ENCODE measurements at places on chromosomes 1 and 21.

- DNase-seq: no peak
Observed at GRCh38 chr1:206516728-206516990, 9.3 kb downstream of the RASSF5 start.

GRCh38 chr1:213484333-213484732, 433.3 kb downstream of the RPS6KC1 start:
- no peak for DNase-seq

- DNase-seq: no peak
Observed at GRCh38 chr1:203581841-203582240, 44.8 kb upstream of the ATP2B4 start.

DNA sequence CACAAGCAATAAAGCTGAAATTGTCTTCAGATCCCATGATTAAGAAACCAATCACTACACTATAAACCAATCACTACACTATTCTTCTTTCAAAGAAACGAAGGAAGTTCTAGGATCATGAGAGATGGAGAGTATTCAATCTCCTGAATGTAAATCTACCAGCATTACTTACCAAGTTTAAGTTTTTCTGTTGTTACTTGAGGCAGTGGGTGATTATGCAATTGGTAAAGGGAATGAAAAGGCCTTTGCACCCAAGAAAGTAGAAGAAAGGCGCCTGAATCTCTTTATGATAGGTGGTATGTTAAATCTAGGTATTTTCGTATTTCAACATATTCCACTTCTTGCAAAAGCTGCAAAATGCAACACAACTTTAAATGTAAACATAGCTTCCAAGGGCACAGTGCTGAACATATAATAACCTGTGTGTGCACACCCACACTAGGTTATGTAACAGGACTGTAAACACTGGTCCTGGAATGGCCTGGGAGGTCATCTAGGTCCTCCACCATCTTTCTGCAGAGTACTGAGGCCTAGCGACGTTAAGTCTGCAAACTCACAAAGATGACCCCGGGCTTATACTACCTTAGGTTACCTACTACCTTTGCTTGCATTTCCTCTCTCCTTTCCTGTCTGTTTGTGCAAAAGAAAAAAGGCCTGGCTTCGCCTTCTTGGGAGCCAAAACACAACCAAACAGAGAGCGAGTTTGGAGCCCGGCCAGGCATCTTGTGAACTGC, 1.1 kb upstream of the UAP1 start:
- DNase-seq: no peak

DNA sequence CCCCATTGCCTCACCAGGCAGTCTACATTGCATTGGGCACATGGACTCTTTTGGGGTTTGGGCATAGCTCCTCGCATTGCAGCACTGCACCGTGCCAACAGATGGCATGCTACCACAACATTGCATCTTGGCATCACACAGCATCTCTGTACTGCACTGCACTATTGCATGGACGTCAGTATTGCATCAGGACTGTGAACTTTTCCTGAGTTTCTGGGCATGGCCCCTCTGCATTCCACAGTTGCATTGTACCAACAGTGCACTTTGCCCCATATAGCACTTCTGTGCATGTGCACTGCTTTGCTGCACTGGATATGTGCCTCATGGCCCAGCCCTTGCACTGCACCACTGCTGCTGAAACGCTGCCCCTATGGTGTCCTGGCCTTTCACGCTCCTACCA, 9.6 kb downstream of the PTPRU start:
- no peak for DNase-seq

GRCh38 chr1:90841473-90841872, 124.4 kb upstream of the BARHL2 start:
- DNase-seq: no peak

DNA sequence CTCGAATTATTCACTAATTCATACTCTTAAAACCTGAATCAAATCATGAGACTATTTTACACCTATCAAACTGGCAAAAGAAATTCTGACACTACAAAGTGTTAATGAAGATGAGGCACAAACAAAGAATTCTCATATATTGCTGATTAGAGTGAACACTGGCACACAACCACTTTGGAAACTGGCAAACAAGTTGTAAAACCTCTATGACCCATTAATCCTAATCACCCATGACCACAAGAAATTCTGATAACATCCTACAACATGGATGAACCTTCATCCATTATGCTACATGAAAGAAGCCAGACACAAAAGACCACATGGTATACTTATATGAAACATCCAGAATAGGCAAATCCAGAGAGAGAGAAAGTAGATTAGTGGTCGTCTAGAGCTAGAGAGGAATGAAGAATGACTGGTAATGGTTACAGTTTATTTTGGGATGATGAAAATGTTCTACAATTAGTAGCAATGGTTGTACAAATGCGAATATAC, 8.5 kb downstream of the GPBP1L1 start:
- DNase-seq: no peak

- DNase-seq: no peak
Observed at GRCh38 chr21:39976800-39977199, 109.6 kb downstream of the PCP4 start.

DNA sequence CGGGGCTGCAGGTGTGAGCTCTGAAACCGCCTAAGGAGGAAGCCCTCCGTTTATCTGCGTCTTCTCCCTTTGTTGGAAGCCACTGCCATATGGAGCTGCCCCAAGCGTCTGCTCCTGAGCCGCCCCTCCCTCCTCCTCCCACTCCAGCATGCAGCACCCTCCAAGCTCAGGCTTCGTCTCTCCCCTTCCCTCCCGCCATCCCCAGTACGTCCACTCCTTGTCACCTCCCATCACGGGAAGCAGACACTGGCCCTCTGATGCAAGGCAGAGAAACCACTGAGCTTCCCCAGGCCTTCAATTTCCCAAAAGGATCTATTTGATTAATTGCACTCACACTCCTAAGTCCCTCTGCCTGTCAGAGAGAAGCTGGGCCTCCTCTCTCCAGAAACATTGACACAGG, 52.5 kb downstream of the NFASC start:
- no peak for DNase-seq

DNA sequence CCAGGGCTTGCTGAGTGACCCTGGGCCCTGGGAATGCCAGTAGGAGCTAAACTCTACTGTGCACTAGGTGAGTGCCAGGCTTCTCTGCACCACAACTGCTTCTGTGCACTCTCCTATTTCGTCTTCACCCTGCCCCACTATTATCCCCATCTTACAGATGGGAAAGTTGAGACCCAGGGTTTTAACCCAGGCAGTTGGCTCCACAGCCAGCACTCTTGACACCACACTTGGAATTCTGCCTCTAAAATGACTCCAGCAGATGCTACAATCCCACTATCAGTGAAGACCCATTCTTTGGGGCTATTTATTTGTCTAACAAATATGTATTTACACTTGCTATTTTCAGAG, 56.1 kb downstream of the FOXO6 start:
- DNase-seq: no peak

DNA sequence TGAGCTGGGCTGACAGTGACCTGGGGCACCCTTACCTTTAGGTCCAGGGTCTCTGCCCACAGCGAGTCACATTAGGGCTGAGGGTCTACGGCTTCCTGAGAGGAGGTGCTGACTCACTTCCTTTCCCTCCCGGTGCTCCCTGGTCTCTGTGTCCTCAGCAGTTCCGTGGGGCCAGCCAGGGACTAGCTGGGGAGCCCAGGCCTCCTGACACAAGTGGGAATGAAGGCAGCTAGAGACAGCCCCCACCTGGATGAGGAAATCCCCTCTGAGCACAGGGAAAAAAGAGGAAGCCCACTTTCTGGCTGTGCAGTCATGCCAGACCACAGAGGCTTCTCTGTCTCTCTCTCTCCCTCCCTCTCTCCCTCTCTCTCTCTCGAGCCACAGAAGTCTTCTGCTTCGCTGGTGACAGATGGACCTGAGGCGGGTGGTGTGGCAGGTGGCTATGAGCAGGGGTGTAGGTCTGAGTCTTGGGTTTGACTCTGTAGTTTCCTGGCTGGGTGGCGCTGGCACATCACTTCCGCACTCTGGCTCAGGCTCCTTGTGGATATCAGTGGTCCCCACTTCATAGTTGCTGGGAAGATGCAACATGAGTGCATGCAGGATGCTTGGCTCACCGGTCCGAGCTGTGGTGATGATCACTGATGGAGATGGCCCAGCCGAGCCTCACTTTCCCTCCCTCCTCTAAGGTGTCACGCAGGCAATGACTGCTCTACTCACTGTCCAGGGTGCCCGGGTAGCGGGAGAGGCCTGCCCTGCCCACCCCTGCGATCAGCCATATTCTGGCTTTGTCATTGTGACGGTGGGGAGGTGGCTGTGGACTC, 3.5 kb downstream of the SLC66A1 start:
- no peak for DNase-seq

GRCh38 chr1:167563579-167564246, 10.2 kb upstream of the CREG1 start:
- no peak for DNase-seq

- DNase-seq: no peak
Observed at GRCh38 chr1:7831458-7831857, 21.4 kb downstream of the UTS2 start.

- no peak for DNase-seq
Observed at GRCh38 chr21:44618504-44618903, 6.6 kb downstream of the KRTAP10-8 start.

DNA sequence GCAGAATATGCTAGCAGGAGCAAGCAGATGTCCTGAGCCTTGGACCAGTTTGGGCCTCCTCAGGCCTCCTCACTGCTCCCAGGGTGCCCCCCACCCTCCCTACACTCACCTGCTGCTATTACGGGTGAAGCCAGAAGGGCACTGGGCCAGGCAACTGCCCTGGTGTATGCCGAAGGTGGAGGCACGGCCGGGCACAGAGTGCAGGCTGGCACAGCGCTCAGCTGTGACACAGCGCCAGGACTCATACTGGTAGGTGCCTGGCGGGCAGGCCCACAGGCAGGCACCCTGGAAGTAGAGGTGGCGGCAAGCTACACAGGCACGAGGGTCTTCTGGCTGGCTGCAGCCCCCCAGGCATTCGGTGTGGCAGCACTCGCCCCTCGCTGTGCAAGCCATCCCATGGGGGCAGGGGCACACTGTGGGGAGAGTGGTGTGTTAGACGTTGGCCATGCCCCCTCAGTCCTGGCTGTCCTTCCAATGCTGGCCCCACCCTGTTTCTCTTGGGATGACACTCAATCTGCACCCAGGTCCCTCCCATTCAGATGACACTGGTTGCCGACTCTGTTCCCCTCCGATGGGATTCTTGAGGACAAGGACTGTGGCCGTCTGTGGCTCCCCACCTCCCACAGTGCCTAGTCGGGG, 7.0 kb downstream of the INSRR start:
- DNase-seq: no peak

GRCh38 chr1:202113690-202114300, 8.9 kb upstream of the GPR37L1 start:
- no peak for DNase-seq

DNA sequence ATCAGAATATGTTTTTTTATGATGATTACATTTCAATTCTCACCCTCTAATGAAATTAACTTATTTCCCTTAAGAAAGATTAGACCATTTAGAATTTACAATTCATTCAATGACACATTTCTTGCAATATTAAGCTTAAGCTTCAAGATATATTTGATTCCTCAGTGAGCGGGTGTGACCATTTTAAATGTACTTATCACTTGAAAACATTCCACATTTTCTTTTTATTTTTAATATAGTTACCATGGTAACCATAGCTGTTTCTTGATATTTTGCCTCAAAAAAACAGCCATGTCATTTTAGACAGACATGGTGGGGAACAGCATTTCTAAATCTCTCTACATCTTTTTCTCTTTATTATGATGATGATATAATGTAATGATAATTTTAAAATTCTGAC, 1029.0 kb upstream of the B3GALT2 start:
- no peak for DNase-seq

DNA sequence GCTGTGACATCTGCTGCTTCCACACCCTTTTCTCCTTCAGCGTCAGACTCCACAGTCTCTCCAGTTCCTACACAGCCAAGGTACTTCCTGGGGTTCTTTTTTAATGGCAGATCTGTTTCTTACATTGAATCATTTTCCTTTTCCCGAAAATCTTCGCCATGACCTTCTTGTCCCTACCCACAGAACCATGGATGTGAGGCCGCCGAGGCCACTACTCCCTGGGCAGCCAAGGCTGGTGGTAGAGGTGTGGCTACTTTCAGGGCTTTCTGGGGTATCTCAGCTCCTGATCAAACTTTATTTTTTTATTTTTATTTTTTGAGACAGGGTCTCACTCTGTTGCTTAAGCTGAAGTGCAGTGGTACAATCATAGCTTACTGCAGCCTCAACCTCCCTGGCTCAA, 9.5 kb upstream of the LIN9 start:
- no peak for DNase-seq

- DNase-seq: no peak
Observed at GRCh38 chr21:44019568-44019958, 7.5 kb downstream of the TRAPPC10 start.

DNA sequence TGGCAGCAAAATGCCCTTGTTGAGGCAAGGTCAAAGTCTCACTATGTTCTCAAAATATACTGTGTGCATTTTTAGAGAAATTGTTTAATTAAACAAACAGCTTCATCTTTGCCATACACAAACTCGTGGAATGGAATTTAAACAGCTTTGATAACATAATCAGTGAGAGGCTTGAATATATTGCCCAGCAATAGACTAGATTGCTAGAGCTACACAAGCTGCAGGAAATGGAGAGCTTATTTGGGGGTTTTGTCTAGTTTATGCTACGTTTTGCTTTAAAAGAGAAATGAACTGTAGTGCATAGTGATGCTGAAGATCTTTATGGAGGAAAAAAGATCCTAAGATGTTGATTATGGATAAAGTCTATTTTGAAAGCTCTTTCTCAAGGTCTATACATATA, 166.8 kb upstream of the HMCN1 start:
- no peak for DNase-seq

- DNase-seq: no peak
Observed at GRCh38 chr1:84611796-84612195, 37.6 kb upstream of the CTBS start.

GRCh38 chr1:25105836-25106235, 126.5 kb downstream of the SYF2 start:
- no peak for DNase-seq

GRCh38 chr1:48566492-48566891, 94.5 kb upstream of the SPATA6 start:
- DNase-seq: no peak

DNA sequence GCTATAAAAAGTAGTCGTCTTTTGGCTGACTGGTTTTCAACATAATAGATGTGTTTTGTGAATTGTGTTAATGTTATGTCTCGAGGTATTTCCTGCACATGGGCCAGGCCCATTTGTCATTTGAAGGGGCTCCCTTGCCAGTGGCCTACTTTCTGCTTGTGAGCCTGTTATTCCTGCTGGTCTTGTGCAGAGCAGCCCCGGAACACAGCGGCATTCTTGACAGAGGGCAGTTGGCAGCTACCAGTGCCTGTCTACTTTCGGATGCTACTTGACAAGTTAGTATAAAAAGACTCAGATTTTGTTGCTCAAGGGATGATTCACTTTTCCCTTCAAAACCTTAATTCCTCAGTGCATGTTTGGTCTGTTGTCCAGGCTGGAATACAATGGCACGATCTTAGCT, 28.5 kb downstream of the PGM1 start:
- no peak for DNase-seq

GRCh38 chr1:224739303-224739996, 123.3 kb downstream of the CNIH3 start:
- DNase-seq: no peak

GRCh38 chr1:56390232-56390867, 189.0 kb downstream of the PLPP3 start:
- no peak for DNase-seq

- no peak for DNase-seq
Observed at GRCh38 chr21:42703965-42704364, 50.5 kb downstream of the PDE9A start.

Measured in D721Med (cell line).